ENCODE measurements at places on chromosomes 7 and 10.

- DNase-seq = no peak
These were observed 28.2 kb downstream of the ARHGAP21 start for GRCh38 chr10:24695452-24695851.

DNA sequence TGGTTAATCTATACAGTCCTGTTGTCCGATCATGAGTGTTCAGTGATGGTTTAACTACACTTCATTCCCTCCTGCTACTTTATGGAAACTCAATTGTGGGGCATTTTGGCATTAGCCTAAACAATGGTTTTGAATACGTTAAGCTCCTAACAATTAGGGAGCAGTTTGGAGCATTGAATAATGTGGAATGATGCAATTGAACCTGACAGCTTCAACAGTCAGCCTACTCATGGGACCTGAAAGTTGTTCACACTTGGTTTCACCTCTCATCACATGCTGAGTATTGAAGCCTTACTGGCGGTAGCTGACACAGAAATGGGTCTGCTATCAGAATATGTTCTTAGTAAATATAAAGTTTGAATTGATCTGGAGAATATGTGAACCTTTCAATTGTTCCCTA lies 186.1 kb downstream of the MLLT10 start:
- DNase-seq = no peak

DNA sequence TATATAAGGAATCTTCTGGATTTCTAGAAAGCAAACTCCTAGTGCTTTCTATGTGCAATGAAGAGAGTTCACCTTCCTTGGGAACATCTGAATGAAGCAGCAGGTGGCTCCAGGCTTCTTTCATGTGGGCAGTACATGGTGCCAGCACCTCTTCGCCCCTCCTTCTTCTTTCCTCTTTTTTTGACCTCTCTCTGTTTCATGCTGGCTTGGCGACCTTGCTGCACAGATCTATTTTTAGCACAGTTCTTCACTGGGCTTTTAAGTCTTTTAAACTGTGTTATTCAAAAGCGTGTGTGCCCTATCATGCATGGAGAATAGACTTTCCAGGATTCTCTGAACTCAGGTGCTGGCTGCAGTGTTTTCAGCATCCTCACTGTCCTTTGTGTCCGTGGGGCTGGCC lies 400.3 kb upstream of the PRKCQ start:
- DNase-seq = no peak

- no peak for DNase-seq
These were observed 166.5 kb upstream of the COL1A2 start for GRCh38 chr7:94228223-94228622.

DNA sequence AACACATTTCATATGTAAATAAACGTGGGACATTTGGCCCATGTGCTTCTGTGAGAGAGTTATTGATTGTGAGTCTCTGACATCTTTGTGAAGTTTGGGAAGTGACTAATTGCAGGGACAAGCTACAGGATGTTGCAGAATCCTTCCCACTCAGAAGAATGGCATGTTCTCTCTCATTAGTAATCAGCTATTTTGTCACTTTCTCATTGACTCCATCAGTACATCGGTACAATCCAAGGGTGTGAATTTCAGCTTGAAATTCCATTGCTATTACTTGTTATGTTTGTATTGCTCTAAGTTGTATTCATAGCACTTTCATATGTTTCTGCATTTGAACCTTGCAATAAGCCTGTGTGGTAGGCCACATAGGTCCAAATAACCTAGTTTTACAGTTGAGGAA lies 100.0 kb upstream of the KCNMA1 start:
- no peak for DNase-seq

DNA sequence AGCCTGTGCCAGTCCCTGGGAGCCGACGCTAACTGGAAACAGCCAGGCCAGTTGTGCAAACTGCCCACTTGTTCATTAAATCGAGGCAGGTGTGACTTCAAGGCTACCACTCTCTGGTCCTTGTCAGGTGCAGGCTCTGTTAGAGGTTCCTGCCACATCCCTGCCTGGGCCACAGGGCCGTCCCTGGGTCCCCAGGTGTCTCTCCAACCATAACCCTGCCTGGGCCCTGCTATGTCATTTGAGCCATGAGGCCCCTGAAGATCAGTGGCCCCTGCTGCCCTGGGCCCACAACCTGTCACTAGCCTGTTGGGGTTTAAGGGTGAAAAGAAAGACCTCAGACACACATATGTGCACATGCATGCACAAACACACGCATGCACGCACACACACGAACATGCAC lies 326.9 kb downstream of the TNS3 start:
- DNase-seq = no peak

DNA sequence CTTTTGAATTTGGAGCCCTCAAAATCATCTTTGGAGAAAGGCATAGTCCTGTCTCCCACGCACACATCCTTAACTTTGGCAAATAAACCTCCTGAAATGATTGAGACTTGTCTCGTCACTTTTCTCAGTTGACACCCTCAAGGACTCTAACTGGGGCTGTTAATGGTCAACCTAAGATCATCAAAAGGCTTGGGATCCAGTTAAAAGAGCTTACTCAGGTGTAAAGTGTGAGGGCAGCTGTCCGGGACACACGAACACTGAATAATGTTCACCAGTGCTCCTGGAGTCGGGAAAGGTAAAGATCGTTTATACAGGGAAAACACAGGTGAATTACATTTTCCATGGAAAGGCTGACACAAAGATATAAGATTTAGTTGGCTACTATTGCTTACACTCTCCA lies 84.7 kb downstream of the PAXIP1 start:
- DNase-seq = no peak

DNA sequence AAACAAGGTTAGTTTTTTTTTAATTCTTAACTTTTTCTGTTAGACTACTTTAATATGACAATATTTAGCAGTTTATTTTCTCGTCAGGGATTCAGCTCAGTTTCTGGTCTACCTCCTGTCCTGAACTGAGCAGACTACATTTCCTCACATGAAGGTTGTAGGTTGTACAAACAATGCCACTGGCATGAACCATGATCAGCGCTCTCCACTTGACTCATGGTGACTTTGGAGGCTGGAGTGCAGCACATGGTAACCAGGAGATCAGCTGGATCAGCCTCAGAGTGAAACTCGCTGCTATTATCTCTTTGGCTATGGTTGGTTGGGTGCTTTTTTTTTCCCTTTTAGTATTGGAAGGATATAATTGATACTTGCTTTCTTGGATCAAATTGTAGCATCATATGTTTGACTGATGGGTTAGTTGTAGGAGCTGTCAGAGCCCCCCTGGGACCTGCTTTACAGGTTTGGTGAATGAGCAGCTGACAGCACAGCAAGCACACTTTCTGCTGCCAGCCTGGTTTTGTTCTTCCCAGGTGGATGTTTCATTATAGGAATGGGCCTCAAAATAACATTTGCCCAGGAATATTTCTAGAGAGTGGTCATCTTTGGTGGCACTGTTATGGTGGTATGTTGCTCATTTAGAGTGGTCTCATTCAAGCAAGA lies 556.4 kb downstream of the AUTS2 start:
- no peak for DNase-seq

- DNase-seq = no peak
These were observed 318.0 kb downstream of the GPAM start for GRCh38 chr10:111865550-111865949.

DNA sequence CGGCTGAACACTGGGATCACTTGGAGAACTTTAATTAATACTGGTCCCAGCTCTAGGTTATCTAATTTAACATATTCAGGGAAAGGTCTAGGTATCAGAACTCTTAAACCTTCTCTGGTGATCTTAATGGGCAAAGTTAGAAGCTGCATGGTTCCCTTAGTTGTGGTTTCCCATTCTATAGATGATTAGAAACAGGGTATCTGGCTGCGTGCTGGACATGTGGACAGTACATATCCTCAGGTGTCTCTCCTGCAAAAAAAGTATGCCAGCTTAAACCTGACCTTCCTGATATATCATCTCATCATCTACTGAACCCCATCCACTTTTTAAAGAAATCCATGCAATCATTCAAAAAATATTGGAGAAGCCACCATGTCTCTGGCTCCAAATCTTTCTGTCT lies 284.5 kb upstream of the DKK1 start:
- no peak for DNase-seq

- no peak for DNase-seq
These were observed 28.2 kb upstream of the ZCCHC24 start for GRCh38 chr10:79473496-79474095.

GRCh38 chr7:84384417-84384816 lies 189.8 kb upstream of the SEMA3A start:
- no peak for DNase-seq

- DNase-seq = peak; percentile 85
These were observed 97.3 kb downstream of the CLEC2L start for GRCh38 chr7:139620676-139621344.

- no peak for DNase-seq
These were observed 495.1 kb downstream of the RPS24 start for GRCh38 chr10:78528749-78529204.

DNA sequence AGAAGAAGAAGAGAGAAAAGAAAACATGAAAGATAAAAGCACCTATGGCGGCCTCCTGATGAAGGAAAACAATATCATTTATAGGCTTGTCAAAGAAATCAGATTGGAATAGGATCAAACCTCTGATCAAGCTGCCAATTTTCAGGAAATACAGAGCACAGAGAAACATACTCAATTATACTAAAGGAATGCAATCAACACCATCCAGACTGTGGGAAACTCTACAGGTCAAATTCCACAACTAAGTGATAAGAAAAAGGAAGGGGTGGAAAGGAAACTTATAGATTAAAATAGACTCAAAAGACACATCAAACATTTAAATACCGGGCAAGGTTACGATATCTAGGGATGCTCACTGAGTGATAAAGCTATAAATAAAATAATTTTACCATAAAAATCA lies 39.3 kb downstream of the AOAH start:
- DNase-seq = no peak

GRCh38 chr7:115289971-115290370 lies 368.1 kb downstream of the MDFIC start:
- no peak for DNase-seq

DNA sequence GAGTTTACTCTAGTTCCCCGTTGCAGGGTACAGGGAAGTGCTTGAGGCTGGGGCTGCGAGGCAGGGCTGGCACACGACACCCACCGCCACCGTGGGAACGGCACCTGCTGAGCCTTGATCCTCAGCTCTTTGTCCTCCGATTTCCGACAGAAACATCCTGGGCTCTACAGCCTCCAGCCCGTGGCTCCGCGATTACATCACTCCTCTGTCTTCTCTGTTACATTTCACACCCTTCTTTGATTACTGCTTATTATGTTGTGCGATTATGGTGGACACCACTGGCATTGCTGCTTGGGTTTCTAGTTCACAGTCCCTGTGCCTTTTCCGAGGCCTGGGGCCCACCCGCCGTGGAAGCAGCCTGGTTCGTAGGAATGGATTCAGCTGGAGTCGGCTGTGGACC lies 26.9 kb downstream of the FKBP6 start:
- DNase-seq = no peak

DNA sequence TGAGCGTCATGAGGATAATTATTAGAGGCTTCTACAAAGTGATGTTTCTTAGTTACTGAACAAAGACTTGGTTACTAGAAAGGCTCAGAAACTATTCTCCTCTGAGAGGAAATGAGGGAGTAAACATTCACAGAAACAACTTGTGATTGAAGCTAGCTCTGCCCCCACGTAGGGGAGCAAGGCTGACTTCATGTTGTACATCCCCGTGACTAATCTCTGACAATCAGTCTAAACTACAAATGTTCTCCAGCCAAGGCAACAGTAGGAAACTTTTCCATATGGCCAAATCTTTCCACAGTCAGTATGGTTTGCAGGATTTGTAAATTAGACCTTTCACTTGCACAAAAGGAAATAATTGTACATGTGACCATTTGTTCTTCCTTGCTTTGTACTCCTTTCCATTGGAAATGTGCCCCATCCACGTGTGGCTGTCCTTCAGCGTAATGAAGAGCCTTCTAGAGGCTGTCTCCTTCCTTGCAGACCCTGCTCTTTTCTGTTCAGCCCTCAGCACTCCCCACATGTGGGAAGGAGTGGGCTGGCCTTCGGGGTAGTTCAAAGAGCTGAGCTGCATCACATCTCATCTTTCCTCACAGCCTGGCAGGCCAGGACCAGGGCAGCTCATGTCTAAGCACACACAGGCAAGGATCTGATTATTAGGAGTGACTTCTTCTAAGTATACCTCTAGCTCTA lies 93.5 kb downstream of the PCGF5 start:
- DNase-seq = no peak

DNA sequence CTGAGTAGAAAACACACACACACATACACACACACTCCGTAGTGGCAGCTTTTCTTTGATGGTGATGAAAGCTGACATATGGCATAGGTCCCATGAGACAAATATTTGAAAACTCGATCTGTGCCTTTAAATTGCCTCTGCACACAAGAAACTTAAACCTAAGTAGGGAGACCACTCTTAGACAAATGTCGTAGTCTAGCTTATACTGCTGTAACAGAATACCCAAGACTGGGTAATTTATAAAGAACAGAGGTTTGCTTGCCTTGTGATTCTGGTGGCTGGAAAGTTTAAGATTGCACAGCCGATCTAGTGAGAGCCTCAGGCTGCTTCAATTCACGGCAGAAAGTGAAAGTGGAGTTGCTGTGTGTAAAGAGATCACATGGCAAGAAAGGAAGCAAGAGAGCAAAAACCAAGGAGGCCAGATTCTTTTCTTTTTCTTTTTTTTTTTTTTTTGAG lies 489.4 kb upstream of the SORCS1 start:
- no peak for DNase-seq

DNA sequence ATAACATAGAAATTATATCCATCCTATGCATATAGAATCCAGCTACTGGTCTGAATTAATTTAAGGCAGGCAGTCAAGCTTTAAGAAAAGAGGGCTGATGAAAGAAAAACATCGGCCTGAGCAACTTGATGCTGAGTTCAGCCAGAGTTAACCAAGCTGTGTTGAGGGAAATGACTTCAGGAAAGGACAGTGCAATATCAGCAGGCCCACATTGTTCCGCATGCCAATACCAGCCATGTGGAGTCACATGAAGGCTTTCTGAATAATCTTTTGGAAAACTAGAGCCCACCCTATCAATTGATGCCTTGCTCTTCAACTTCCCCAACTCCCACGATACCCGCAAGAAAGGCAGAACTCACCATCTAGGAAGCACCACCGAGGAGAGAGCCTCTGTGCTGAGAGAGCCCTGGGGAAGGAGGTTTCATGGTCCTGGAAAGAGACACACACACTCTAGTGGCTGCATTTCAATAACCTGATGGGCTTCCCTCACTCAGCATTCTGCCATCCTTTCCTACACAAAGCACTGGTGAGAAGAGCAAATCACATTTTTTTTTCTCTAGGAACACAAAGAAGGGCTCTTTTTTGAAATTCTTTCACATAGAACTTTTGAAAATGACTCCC lies 125.8 kb upstream of the PTN start:
- no peak for DNase-seq

All from HEK293T (cell line).